Heart left ventricle (tissue), 16 donors: ENCODE measurements at places on chromosomes 3 and 15. TPM values are rescaled to one million over a fixed set of nuclear protein-coding genes. Genes with fewer than 3 reads are reported as not detected.

RLBP1 gene
- total RNA-seq: not detected

STX19 gene
- total RNA-seq: not detected

ISL2 gene
- not detected for total RNA-seq

GRCh38 chr3:170690661-170690981, 104.7 kb upstream of the SLC7A14 start:
- no peak for DNase-seq
- H3K27ac ChIP-seq: no peak overlapping the region
- H3K4me1 ChIP-seq: no peaks in the 10 kb centered on the region
- no peak overlapping the region for H3K4me3 ChIP-seq
- H3K36me3 ChIP-seq: no peaks in the 10 kb centered on the region

DNA sequence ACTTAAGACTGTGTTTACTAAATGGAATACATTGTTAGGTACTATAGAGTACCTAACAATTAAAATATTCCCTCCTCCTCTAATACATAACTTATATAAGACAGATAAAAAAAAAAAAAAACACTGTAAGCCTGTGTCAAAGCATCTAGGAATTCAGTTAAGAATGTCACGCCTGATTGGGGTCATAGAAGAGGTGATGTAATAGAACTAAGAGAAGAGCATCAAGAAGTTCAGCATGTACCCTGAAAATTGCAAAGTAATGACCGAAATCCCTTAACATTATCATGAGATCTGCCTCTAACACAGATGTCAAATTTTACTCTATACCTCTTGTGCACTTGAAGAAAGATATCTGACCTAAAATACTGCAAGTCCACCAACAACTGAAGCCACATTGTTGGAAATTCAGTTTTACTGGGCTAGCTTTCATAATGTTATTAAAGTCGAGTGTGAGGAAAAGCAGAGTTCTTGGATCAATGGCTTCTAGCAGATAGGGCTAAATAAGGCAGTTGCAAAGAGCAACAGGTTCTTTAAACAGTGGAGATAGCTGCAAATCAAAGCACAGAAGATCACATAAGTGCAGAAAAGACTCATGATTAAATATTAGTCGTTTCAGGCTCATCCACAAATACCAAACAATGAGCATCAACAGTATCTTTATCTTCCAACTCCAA, 75.0 kb downstream of the TBL1XR1 start:
- H3K4me3 ChIP-seq: no peak overlapping the region
- no peak for DNase-seq
- H3K27me3 ChIP-seq: no peaks in the 10 kb centered on the region
- no peaks in the 10 kb centered on the region for H3K36me3 ChIP-seq
- H3K27ac ChIP-seq: no peak overlapping the region

DNA sequence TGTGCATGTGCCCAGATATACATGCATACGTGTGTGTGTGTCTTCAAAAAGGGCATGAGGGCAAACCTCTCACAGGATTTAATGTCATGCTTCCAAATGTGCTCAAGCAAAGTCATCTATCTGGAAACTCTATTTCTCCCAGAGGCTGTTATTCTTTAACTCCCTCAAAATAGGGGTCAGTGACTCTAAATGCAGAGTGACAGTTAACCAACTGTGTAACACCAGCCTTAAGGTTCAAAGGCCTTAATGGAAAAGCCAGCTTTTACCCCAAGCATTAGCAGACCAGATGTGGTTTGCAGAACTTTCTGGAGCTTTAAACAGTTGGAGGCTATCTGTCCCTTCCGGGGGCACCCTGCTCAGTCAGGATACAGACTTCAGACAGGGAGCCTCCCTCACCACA, 70.4 kb upstream of the SLC7A14 start:
- H3K27ac ChIP-seq: no peak overlapping the region
- H3K36me3 ChIP-seq: no peaks in the 10 kb centered on the region
- H3K4me1 ChIP-seq: no peaks in the 10 kb centered on the region
- no peak overlapping the region for H3K4me3 ChIP-seq

GRCh38 chr3:139380575-139380974, 8.9 kb downstream of the COPB2 start:
- no peak overlapping the region for H3K4me3 ChIP-seq
- H3K36me3 ChIP-seq: peaks cover 88% of the 10 kb centered on the region
- H3K4me1 ChIP-seq: no peaks in the 10 kb centered on the region
- no peak overlapping the region for H3K27ac ChIP-seq

GRCh38 chr15:44801797-44802196, 65.5 kb downstream of the TRIM69 start:
- H3K4me1 ChIP-seq: no peaks in the 10 kb centered on the region
- H3K27ac ChIP-seq: no peak overlapping the region
- no peaks in the 10 kb centered on the region for H3K36me3 ChIP-seq
- no peak overlapping the region for H3K4me3 ChIP-seq
